H9 (cell line): ENCODE measurements at places on chromosomes 12 and 14. TPM values are rescaled to one million over a fixed set of nuclear protein-coding genes. Genes with fewer than 3 reads are reported as not detected.
A peak's percentile ranks its signal among the peaks of the same experiment; 100 is the strongest.

The CACNA1C gene
- total RNA-seq: 0.81 and 1.1 TPM in 2 replicates

DNA sequence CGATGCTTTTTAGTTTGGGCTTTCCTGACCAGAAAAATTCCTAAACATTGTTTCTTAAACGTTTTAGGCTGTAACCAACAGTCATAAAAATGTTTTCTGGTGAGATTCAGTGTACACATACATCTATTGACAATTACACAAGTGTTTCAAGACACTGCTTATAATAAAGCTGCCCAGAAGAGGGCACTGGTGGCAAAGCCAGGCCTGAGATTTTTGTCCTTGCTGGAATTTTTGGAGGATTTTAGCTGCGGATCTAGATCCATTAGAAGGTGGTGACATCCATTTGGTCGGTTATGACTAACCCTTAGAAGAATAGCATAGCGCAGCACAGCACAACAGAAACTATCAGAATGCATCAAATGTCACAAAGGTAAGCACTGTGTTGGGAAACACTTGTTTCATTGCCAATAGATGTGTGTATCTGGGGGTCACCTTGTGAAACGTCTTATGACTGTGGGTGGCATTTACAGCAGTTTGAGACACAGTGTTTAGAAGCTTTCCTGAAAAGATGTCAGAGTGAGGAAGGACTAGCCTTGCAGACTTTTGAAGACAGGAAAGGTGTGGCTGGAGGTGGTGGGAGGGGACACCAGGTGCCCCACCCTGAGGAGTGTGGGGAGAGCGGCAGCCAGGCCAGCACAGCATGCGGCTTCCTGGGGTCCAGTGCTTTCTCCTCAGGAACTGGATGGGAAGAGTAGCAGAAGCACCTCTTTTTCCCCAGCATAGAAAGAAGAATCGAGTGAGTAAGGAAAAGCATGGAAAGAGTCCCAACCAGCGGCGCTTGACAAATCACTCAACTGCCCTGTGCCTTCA, 54.7 kb upstream of the FKBP4 start:
- H3K4me1 ChIP-seq: no peaks in the 10 kb centered on the region; the same call in 1 of the 2 replicates
- peak; percentile 25 for DNase-seq
- H3K27me3 ChIP-seq: no peaks in the 10 kb centered on the region
- no peak overlapping the region for H3K4me3 ChIP-seq

GRCh38 chr12:107761502-107761904, 566 bp upstream of the PRDM4 start:
- peaks cover 8% of the 10 kb centered on the region for H3K36me3 ChIP-seq
- H3K4me3 ChIP-seq: peak overlapping the region; percentile 89
- DNase-seq: peak; percentile 57
- no peaks in the 10 kb centered on the region for H3K4me1 ChIP-seq

GRCh38 chr12:106217706-106218105, 30.1 kb downstream of the CKAP4 start:
- H3K27me3 ChIP-seq: no peaks in the 10 kb centered on the region
- DNase-seq: no peak
- no peaks in the 10 kb centered on the region for H3K4me1 ChIP-seq
- peaks cover 6% of the 10 kb centered on the region for H3K36me3 ChIP-seq

GRCh38 chr12:112340230-112340629, 42.0 kb downstream of the HECTD4 start:
- no peak overlapping the region for H3K27ac ChIP-seq
- DNase-seq: no peak
- H3K4me3 ChIP-seq: no peak overlapping the region
- peaks cover 8% of the 10 kb centered on the region; the same call in 1 of the 2 replicates for H3K4me1 ChIP-seq
- H3K36me3 ChIP-seq: no peaks in the 10 kb centered on the region
- no peaks in the 10 kb centered on the region for H3K27me3 ChIP-seq

The PZP gene
- not detected in 2 replicates for total RNA-seq

The LRRC10 gene
- not detected in 2 replicates for total RNA-seq

- H3K27me3 ChIP-seq: no peaks in the 10 kb centered on the region
- H3K27ac ChIP-seq: no peak overlapping the region
- H3K36me3 ChIP-seq: no peaks in the 10 kb centered on the region; the same call in 2 of the 3 replicates
- no peak overlapping the region for H3K4me3 ChIP-seq
- H3K4me1 ChIP-seq: no peaks in the 10 kb centered on the region
- no peak for DNase-seq
Observed at GRCh38 chr12:15477761-15478160, 155.5 kb downstream of the PTPRO start.

GRCh38 chr14:52354242-52354641, 40.1 kb downstream of the PTGER2 start:
- no peak overlapping the region for H3K4me3 ChIP-seq
- DNase-seq: no peak
- H3K27ac ChIP-seq: no peak overlapping the region
- H3K27me3 ChIP-seq: no peaks in the 10 kb centered on the region; the same call in 1 of the 2 replicates
- no peaks in the 10 kb centered on the region for H3K36me3 ChIP-seq

DNA sequence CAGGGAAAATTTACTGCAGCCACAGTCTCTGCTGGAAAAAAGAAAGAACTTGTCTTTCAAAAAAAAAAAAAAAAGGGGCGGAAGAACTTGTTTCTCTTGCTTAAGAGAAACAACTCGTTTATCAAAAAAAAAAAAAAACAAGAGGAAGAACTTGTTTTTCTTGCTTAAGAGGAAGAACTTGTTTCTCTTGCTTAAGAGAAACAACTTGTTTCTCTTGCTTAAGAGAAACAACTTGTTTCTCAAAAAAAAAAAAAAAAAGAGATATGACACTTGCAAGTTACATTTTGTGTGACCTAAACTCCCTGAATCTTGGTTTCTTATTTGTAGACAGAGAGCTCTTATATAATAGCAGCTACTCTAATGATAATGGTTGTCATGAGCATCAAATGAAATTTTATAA, 44.7 kb upstream of the USP15 start:
- H3K4me1 ChIP-seq: no peaks in the 10 kb centered on the region
- no peak overlapping the region for H3K27ac ChIP-seq
- H3K4me3 ChIP-seq: no peak overlapping the region

GRCh38 chr14:77709412-77709811, 1.5 kb downstream of the SLIRP start:
- DNase-seq: no peak
- no peaks in the 10 kb centered on the region for H3K4me1 ChIP-seq

GRCh38 chr12:704516-705242, 41.4 kb upstream of the NINJ2 start:
- H3K36me3 ChIP-seq: no peaks in the 10 kb centered on the region
- DNase-seq: no peak
- H3K27ac ChIP-seq: no peak overlapping the region
- peaks cover 2% of the 10 kb centered on the region; the same call in 1 of the 2 replicates for H3K4me1 ChIP-seq
- no peak overlapping the region for H3K4me3 ChIP-seq
- H3K27me3 ChIP-seq: no peaks in the 10 kb centered on the region

The SLC5A8 gene
- 0.07 TPM in 2 replicates for total RNA-seq

- DNase-seq: no peak
- H3K27ac ChIP-seq: no peak overlapping the region
- H3K4me1 ChIP-seq: no peaks in the 10 kb centered on the region
- no peaks in the 10 kb centered on the region for H3K27me3 ChIP-seq
Observed at GRCh38 chr14:60862283-60862682, 118.6 kb downstream of the TRMT5 start.

GRCh38 chr14:80560800-80561657, 349.7 kb upstream of the DIO2 start:
- H3K4me3 ChIP-seq: no peak overlapping the region
- H3K4me1 ChIP-seq: peaks cover 2% of the 10 kb centered on the region; the same call in 1 of the 2 replicates
- H3K27ac ChIP-seq: no peak overlapping the region
- no peaks in the 10 kb centered on the region for H3K36me3 ChIP-seq
- no peaks in the 10 kb centered on the region for H3K27me3 ChIP-seq

DNA sequence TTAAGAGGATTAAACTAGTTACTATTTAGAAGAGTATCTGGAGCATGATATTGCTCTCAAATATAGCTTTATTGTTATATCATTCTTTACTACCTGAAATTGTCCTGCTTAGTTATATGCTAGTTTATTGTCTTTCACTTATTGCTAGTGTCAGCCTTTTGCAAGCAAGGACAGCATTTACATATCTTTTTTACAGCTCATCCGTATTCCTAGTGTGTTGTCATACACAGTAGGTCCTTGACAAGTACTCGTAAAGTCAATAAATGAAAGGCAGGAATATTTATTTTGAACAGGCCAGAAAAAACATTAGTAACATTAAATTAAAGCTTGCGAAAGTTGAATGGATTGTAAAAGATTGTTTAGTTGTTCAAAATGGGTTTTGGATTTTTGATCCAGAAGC, 35.0 kb downstream of the CRADD start:
- no peaks in the 10 kb centered on the region for H3K27me3 ChIP-seq
- H3K4me1 ChIP-seq: no peaks in the 10 kb centered on the region
- H3K36me3 ChIP-seq: peaks cover 19% of the 10 kb centered on the region
- no peak for DNase-seq
- no peak overlapping the region for H3K27ac ChIP-seq
- no peak overlapping the region for H3K4me3 ChIP-seq

The FGD4 gene
- 53.9 and 54.3 TPM in 2 replicates for total RNA-seq

- peak overlapping the region; percentile 79 for H3K4me3 ChIP-seq
- H3K27me3 ChIP-seq: no peaks in the 10 kb centered on the region
- no peak overlapping the region for H3K27ac ChIP-seq
- no peaks in the 10 kb centered on the region for H3K4me1 ChIP-seq
- H3K36me3 ChIP-seq: peaks cover 66% of the 10 kb centered on the region
Observed at GRCh38 chr12:121812320-121812871, 8.6 kb downstream of the SETD1B start.

- no peak overlapping the region for H3K4me3 ChIP-seq
- no peaks in the 10 kb centered on the region for H3K4me1 ChIP-seq
- H3K27ac ChIP-seq: no peak overlapping the region
- no peaks in the 10 kb centered on the region for H3K27me3 ChIP-seq
- H3K36me3 ChIP-seq: no peaks in the 10 kb centered on the region; the same call in 1 of the 2 replicates
- DNase-seq: no peak
Observed at GRCh38 chr12:104643093-104643818, 186.5 kb downstream of the CHST11 start.

- H3K36me3 ChIP-seq: no peaks in the 10 kb centered on the region
- H3K27me3 ChIP-seq: no peaks in the 10 kb centered on the region
- no peak overlapping the region for H3K4me3 ChIP-seq
- DNase-seq: no peak
- H3K27ac ChIP-seq: no peak overlapping the region
- H3K4me1 ChIP-seq: no peaks in the 10 kb centered on the region; the same call in 1 of the 2 replicates
Observed at GRCh38 chr12:22116376-22116775, 70.4 kb downstream of the CMAS start.

DNA sequence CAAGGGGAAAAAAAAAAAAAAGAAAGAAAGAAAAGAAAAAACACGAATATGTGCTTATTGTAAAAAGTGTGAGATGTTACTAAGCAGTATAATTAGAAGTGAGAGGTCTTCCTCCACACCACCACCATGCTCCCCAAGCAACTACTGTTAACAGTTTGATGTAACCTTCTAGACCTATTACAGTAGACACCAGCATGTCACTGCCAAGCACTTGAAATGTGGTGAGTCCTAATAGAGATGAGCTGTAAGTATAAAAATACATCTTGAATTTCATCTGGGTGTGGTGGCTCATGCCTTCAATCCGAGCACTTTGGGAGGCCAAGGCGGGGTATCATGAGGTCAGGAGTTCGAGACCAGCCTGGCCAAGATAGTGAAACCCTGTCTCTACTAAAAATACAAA, 8.1 kb upstream of the SNRNP35 start:
- no peaks in the 10 kb centered on the region for H3K36me3 ChIP-seq
- no peak overlapping the region for H3K4me3 ChIP-seq
- no peak for DNase-seq
- no peak overlapping the region for H3K27ac ChIP-seq
- no peaks in the 10 kb centered on the region for H3K27me3 ChIP-seq
- H3K4me1 ChIP-seq: no peaks in the 10 kb centered on the region

DNA sequence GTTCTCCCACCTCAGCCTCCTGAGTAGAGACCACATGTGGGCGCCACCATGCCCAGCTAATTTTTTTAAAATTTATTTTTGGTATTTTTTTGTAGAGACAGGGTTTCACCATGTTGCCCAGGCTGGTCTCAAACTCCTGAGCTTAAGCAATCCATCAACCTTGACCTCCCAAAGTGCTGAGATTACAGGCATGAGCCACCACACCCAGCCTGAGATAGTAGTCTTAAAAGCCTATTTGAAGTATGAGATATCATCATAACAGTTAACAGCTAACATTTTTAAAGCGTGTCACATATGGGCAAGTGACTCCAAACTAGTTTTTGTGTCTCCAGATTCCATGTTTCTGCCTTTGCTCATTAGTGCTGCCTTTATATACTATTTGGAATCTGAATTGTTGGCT, 74.6 kb upstream of the WSCD2 start:
- DNase-seq: no peak
- no peaks in the 10 kb centered on the region for H3K4me1 ChIP-seq
- H3K27me3 ChIP-seq: no peaks in the 10 kb centered on the region

DNA sequence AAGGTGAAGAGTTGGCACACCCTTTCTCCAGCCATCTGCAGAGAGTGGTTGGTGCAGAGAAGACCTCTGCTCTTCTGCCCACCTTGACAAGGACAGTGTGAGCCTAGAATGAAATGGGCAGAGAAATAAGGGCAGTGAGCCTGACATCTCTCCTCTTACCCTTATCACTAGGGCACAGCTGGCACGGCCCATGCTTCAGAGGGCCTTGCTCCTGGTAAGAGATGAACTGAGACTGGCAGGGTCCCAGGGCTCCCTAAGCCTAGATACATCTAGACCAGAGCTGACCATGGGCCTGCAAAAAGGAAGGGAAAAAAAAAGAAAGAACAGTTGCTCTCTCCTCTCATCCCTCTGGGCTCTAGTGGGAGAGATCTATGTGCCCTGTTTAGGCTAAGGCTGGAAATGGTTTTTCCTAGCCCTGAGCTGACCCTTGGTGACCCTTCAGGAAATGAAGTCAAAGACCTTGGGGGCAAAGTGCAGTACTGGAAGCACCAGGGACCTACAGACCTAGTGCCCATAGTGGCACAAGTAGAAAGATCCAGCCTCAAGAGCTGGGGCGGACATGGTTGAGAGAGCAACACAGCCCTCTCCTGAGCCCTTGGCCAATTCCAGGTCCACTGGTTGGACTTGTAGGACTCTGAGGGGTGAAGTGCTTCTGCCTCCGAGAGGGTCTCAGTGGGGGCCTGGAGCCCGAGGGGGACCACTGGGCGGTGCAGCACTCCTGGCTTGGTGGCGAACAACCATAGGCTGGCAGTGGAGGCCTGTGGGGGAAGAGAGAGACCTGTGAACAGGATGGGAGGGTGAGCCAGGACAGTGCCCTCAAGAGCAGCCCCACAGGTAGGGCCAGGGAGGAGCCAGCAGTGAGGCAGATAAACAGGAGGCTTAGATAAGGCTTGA, 22.0 kb downstream of the PRPF40B start:
- peaks cover 75% of the 10 kb centered on the region for H3K36me3 ChIP-seq
- H3K4me1 ChIP-seq: no peaks in the 10 kb centered on the region
- no peak for DNase-seq
- H3K27ac ChIP-seq: no peak overlapping the region

DNA sequence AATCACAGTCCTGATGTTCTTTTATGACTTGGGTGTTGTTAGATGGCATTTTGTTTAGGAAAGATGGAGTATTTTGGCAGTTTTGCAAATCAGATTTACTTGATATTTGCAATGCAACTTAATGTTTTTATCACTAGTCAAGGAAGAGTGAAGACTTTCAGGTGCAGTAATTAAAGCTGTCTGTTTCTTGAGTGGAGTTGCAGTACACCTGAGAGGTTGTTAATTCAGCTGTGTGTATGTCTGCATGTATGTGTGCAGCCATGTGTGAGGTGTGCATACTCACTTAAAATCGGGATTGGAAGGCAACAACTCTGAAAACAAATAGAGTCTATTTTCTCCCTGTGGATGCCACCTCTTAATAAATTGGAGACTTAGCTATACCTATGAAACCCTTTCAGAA, 94.5 kb downstream of the RMST start:
- no peak overlapping the region for H3K4me3 ChIP-seq
- DNase-seq: no peak
- H3K36me3 ChIP-seq: peaks cover 13% of the 10 kb centered on the region

GRCh38 chr12:94874518-94875302, 128.8 kb downstream of the NDUFA12 start:
- DNase-seq: no peak
- H3K4me1 ChIP-seq: peaks cover 2% of the 10 kb centered on the region; the same call in 1 of the 2 replicates
- peaks cover 23% of the 10 kb centered on the region for H3K27me3 ChIP-seq

The SERPINA6 gene
- not detected in 2 replicates for total RNA-seq

The CLEC4D gene
- 0.42 and 0.48 TPM in 2 replicates for total RNA-seq

The REP15 gene
- 0.20 and 1.3 TPM in 2 replicates for total RNA-seq

The IGF1 gene
- not detected in 2 replicates for total RNA-seq
